ENCODE measurements at places on chromosomes 2 and 18. TPM values are rescaled to one million over a fixed set of nuclear protein-coding genes. Genes with fewer than 3 reads are reported as not detected.
A peak's percentile ranks its signal among the peaks of the same experiment; 100 is the strongest.

GRCh38 chr2:60885683-60886082 is 4.3 kb downstream of the REL start:
- no peak overlapping the region for H3K27ac ChIP-seq
- no peaks in the 10 kb centered on the region for H3K27me3 ChIP-seq
- DNase-seq, result no peak
- H3K4me1 ChIP-seq, result no peaks in the 10 kb centered on the region

DNA sequence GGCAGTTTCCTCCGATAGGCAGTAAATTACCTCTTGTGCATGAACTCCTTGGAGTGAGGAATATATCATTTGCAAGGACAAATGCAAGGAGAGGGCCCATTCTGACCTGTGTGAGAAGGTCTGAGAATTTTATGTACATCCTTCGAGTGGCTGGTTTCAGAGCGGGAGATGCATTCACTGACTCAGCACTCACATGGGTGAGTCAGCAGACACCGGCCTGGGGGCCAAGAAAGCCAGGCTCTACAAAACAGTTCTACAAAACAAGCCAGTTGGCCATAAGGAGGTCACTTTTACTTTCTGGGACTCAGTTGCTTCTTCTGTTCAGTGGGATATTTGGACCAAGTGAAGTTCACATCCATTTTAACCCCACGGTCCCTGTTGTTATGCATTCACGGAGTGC is 35.3 kb downstream of the CYP26B1 start:
- no peak overlapping the region for H3K4me3 ChIP-seq
- no peaks in the 10 kb centered on the region for H3K36me3 ChIP-seq
- no peak overlapping the region for H3K27ac ChIP-seq
- DNase-seq, result no peak
- H3K4me1 ChIP-seq, result no peaks in the 10 kb centered on the region
- no peaks in the 10 kb centered on the region for H3K27me3 ChIP-seq

DNA sequence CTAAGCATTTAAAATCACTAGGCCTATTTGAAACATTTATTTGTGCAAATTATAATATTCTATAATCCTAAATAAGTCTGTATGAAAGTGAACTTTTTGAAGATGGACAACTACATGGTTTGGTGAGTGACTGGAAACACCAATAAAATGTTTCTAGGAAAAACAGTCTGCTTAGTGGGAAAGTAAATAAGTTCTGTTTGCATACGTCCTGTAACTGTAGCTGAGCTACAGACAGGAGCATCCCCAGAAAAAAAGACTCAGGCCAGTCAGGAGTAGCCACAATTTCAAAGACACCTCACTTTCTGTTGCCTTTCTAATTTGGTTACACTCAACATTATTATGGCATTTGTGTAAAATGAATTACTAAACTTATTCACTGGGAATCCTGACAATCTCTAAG is 28.4 kb upstream of the KCNJ3 start:
- H3K4me3 ChIP-seq, result no peak overlapping the region
- H3K27me3 ChIP-seq, result no peaks in the 10 kb centered on the region
- H3K27ac ChIP-seq, result no peak overlapping the region
- DNase-seq, result no peak

DNA sequence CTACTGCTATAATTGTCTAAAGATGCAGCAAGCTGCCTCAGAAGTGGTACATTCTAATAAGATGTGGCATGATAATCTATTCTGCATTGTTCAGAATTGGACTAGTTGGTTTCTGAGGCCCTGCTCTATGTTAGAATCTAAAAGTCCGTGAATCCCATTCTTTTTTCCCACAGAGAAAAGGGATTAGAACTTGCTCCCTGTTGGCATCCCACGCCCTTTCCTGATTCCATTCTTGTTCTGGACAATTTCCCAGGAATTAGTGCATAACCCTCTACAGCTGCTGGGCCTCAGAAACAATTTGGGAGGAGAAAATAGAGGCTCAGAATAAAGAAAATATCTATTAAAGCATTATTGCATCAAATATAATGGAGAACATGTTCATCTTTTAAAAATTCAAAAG is 282.7 kb downstream of the NRXN1 start:
- H3K27ac ChIP-seq, result no peak overlapping the region
- no peaks in the 10 kb centered on the region for H3K36me3 ChIP-seq
- no peak for DNase-seq
- H3K4me3 ChIP-seq, result no peak overlapping the region
- no peaks in the 10 kb centered on the region for H3K27me3 ChIP-seq

MROH2A gene
- not detected for total RNA-seq

DNA sequence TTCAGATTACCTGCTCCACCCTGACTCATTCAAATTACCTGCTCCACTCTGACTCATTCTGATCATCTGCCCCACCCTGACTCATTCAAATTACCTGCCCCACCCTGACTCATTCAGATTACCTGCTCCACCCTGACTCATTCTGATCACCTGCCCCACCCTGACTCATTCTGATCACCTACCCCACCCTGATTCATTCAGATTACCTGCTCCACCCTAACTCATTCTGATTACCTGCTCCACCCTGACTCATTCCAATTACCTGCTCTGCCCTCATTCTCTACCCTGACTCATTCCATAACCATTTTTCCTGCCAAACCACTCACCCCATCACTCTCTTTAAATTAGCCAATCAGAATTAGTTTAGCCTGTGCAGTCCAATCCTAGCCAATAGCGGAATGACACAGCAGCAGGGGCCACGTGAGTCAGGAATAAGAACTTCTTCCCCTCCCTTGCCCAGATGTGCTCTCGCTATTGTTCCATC is 26.2 kb downstream of the CFAP53 start:
- H3K4me1 ChIP-seq, result no peaks in the 10 kb centered on the region
- no peak overlapping the region for H3K4me3 ChIP-seq
- H3K27me3 ChIP-seq, result no peaks in the 10 kb centered on the region
- no peak for DNase-seq

DNA sequence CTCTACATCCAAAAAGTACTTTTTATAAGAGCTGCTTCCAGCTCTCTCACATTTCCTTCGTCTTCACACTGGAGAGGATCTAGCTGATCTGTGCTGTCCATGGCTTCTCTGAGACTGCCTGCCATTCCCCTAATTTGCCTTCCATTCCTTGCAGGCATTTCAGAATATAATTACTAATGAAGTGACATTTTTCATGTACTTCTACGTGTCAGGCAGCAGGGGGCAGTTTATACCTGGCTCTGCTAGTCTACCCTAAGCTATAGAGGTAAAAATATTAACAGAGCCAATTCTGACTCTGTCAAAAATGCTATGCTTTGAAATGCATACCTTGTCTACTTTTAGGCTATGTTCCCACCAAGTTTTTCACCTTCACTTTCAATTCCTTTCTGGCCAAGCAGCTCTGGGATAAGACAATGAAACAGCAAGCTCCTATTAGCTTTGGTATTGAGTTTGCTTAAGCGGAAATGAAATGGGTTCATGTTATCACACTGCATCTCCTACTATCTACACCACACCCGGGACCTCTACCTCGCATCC is 81.9 kb downstream of the MEP1B start:
- no peaks in the 10 kb centered on the region for H3K27me3 ChIP-seq
- H3K27ac ChIP-seq, result no peak overlapping the region
- H3K36me3 ChIP-seq, result peaks cover 11% of the 10 kb centered on the region

TRIM43 gene
- not detected for total RNA-seq

GRCh38 chr18:69968039-69968438 is 20.4 kb upstream of the CD226 start:
- no peak for DNase-seq
- no peaks in the 10 kb centered on the region for H3K4me1 ChIP-seq
- no peaks in the 10 kb centered on the region for H3K36me3 ChIP-seq
- no peaks in the 10 kb centered on the region for H3K27me3 ChIP-seq
- no peak overlapping the region for H3K4me3 ChIP-seq
- H3K27ac ChIP-seq, result no peak overlapping the region

UGT1A6 gene
- 10.6 TPM for total RNA-seq

GRCh38 chr18:46829947-46830346 is 73.1 kb upstream of the ST8SIA5 start:
- DNase-seq, result no peak
- H3K36me3 ChIP-seq, result peaks cover 16% of the 10 kb centered on the region
- H3K27me3 ChIP-seq, result no peaks in the 10 kb centered on the region

DNA sequence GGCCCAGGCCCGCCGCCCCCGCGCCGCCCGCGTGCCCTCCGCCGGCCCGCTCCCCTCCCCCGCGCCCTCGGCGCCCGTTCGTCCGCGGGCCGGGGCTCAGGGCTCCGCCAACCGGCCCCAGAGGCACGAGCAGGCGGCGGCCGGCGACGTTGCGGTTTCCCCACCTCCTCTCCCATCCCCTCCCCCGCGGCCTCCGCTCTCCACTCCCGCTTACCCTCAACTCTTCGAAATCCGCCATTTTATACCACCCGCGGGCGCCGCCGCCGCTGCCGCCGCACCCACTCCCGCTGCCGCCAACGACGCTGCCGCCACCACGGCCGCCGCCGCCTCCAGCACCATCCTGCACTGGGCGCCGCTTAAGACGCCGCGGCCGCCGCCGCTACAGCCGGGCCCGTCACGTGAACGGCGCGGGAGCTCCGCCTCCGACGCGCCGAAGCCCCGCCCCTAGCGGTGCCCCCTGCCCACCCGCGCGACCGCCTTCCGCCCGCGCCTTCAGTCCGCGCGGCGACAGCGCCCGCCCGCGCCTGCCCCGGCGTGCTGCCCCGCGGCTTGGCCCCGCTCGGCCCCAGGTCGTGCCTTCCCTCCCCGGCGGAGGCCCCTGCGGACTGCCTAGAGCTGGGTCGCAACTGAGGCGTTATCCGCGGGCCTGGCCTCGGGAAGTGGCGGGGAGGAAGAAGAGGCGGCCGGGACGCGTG is at the start of the genes KATNAL2 and PIAS2:
KATNAL2 (plus strand) TSS at position 495 of the 695 bp plus-strand sequence. CDS start 29,271 bp downstream, outside the sequence.
PIAS2 (minus strand) TSS at position 400 of the 695 bp plus-strand sequence; CDS start at position 238, 162 bp downstream.
- H3K27ac ChIP-seq, result peak within 1 kb of the TSS; percentile 76
- no peaks in the 10 kb centered on the region for H3K36me3 ChIP-seq
- peak within 1 kb of the TSS; percentile 73 for H3K4me3 ChIP-seq
- H3K4me1 ChIP-seq, result no peaks in the 10 kb centered on the region
- H3K27me3 ChIP-seq, result no peaks in the 10 kb centered on the region

CIB4 gene
- total RNA-seq, result not detected

GRCh38 chr2:239225371-239225851 is 175.4 kb downstream of the HDAC4 start:
- H3K27ac ChIP-seq, result peak overlapping the region; percentile 96
- no peaks in the 10 kb centered on the region for H3K36me3 ChIP-seq
- no peak overlapping the region for H3K4me3 ChIP-seq

DNA sequence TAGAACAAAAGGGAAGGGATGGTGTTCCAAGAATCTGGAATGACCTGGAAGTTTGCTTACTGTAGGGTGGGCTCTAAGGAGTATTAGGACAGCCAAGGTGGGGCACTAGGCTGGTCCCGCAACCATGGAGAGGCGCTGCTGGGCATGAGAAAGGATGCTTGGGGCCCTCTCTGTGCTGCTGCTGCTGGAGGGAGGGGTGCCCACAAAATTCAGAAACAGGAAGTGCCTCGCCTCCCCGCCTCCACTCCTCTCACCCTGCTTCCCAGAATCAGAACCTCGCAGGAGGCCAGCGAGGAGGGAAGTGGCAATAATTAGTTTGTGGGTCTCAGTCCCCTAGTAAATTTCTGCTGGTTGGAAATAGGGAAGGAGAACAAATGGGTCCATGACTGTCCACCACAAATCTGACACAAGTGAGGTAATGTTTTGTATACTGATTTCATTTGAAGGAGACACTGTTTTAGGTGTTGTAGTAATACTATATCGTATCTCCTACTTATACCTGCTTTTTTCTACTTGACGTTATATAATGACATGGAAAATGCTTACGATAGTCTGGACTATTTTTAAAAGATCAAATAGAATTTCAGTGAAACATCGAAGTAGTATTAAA is 7.9 kb upstream of the PDCL3 start:
- H3K36me3 ChIP-seq, result no peaks in the 10 kb centered on the region
- H3K4me1 ChIP-seq, result no peaks in the 10 kb centered on the region
- H3K4me3 ChIP-seq, result no peak overlapping the region
- H3K27me3 ChIP-seq, result no peaks in the 10 kb centered on the region

SPP2 gene
- not detected for total RNA-seq

GRCh38 chr2:96144481-96145035 is 682 bp downstream of the DUSP2 start:
- H3K4me1 ChIP-seq, result peaks cover 30% of the 10 kb centered on the region
- peak overlapping the region; percentile 76 for H3K4me3 ChIP-seq
- H3K27ac ChIP-seq, result no peak overlapping the region
- no peak for DNase-seq
- H3K36me3 ChIP-seq, result no peaks in the 10 kb centered on the region

AGBL5 gene
- 2.1 TPM for total RNA-seq

OR6B2 gene
- total RNA-seq, result not detected

CNTNAP5 gene
- total RNA-seq, result not detected

DNA sequence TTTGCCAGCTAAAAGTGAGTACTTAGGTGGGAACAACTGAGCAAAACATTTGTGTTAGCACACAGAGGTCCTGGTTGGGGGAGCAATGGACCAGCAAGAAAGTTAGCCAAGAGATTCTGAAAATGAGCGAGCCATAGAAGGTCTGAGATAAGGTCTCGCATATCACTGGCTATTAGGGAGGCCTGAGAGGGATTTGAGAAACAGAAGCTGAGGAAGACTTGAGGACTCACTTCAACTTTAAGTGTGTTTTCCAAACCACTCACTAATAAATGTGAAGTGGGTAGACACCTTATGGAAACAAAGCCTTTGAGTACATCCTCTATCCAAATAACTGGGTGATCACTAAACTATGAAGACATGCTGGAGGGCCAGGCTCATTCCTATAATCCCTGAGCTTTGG is 958.5 kb downstream of the DPP10 start:
- no peaks in the 10 kb centered on the region for H3K36me3 ChIP-seq
- no peak for DNase-seq
- no peak overlapping the region for H3K4me3 ChIP-seq
- H3K4me1 ChIP-seq, result no peaks in the 10 kb centered on the region

COL3A1 gene
- 411 TPM for total RNA-seq

DNA sequence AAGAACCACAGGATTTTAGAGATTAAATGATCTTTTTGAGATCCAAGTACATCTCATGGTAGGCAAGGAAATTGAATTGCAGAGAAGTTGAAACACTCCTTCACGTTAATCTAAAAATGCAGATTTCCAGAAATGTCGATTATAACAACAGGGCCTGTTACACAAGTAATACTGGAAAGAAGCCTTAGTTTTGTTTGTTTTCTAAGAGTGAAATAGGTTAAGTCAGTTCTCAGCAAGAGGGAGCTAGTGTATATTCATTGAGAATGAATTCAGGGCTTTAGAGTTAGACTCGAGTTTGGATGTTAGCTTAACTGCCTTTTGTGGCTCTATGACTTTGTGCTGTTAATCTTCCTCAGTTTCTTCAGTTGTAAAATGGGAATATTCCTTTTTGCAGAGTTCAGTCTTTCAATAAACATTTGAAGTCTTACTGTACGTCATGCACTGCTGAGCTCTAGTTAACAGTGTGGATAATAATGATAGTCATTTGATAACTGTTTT is 926 bp downstream of the NDUFV2 start:
- no peaks in the 10 kb centered on the region for H3K27me3 ChIP-seq
- peak overlapping the region; percentile 91 for H3K27ac ChIP-seq
- peak overlapping the region; percentile 67 for H3K4me3 ChIP-seq
- H3K36me3 ChIP-seq, result no peaks in the 10 kb centered on the region
- peaks cover 3% of the 10 kb centered on the region for H3K4me1 ChIP-seq
- no peak for DNase-seq

ZNF512 gene
- 64.8 TPM for total RNA-seq

TMEM169 gene
- total RNA-seq, result 7.3 TPM

Data from ascending aorta (tissue), 2 donors.